ENCODE measurements at places on chromosomes 11 and 22.

DNA sequence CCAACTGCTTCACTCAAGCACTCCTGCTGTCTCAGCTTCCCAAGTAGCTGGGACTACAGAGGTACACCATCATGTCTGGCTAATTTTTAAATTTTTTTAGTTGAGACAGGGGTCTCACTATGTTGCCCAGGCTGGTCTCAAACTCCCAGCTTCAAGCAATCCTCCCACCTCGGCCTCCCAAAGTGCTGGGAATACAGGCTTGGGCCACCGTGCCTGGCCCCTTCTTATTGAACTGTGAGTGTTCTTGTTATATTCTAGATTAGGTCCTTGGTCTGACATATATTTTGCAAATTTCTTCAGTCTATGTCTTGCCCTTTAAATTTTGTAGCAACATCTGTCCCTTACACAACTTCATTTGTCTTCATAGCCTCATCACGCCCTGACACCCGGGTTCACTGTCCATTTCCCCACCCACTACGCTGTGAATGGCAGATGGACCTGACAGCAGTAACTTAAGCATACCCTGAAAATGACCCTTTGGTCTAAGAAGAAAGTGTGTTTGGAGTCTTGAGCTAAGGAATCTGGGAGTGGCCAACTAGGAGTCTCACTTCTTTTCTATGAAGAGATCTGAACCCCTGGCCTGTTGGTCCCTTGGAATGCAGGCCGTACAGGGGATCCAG lies 4.2 kb upstream of the FAM118A start:
- no peak for DNase-seq

DNA sequence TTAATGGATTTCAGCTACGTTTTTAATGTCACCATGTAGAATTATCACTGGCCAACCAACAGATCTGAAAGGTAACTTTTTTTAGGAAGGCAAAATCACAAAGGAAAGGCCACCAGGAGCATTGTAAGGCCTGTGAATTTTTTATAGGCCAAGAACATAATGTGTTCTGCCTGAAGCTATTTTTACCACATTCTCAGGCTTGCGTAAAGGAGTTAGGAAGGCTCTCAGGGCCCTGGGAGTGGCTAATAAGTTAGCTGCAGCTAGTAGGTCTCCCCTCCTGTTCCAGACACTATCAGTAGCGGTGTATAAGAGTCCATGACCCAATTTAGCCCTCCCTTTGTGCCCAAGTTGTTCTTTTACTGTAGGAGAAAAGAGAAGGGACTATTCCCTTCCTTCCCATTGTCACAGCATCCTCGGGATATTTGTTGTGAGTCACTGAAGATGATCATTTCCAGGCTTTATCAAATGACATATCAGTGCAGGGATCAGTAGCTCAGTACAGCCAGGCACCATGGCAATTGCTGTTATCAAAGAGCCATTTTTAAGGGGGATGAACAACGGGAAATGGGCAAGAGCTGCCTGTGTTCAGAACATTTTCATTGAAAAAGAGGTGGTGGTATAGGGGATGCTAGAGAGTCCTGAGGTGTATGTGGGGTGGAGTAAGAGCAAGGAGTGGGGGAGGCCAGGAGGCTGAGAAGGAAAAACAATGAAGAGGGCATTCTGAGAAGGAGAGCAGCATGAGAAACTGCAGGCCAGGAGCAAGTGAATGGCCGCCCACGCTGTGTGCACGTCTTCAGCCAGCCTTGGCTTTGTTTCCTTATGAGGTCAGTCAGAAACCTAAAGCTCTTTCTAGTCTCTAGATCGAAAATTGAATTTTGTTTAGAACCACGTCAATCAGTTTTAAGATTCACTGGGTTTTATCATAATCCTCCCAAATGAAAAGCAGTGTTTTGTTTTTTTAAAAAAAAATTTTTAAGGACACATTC lies 940.3 kb downstream of the NTM start:
- no peak for DNase-seq

DNA sequence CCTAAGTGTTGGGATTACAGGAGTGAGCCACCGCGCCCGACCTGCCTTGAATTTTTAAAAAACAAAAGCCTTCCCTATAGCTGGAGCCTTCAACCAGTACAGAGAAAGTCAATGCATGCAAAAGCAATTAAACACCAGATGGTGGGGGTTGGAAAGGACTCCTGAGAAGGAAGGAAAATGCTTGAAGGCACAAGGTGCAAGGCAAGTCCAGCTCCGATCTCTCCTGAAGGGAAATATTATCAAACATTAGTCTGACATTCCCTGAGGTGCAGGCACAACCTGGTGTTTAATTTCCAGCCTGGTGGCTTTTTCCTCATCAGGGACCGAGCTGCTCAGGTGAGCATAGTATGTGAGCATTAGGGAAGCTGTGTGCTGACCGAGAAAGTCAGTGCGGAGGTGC lies 12.9 kb upstream of the RAPSN start:
- no peak for DNase-seq

DNA sequence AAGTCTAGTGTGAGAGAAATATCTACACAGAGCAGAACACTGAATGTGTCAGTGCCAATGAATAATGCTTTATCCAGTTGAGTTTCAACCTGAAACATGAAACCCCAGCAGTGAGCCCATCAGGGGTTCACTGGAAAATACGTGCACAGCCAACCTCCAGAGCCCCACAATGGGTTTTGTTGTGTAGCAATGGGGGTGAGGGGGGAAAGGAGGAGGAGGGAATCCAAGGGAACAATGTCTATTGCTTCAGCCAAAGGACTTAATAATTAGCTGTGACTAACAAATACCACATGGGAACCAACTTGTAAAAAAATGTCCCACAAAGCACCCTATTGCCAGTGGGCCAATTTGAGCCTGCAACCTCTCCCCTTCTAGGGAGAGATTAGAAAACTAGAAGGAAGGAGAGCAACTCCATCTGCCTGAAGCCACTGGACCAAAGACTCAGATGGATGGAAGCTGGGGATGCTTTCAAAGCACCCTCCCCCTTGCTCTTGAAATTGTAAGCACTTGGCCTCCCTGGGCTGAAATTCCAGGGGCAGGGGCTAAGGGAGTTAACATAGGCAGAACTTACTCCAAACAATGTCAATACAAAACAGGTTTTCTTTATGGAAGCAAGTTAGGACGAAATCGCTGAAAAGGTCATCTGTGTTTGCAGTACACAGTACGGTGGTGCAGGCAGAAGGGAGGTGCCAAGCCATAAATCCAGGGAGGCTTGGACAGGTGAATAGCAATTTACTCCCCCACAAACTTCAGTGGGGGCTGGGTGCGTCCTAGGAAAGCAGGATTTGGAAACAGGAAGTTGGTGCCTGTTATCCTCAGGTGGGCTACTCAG lies 99.8 kb downstream of the ARL14EP start:
- DNase-seq, result no peak

DNA sequence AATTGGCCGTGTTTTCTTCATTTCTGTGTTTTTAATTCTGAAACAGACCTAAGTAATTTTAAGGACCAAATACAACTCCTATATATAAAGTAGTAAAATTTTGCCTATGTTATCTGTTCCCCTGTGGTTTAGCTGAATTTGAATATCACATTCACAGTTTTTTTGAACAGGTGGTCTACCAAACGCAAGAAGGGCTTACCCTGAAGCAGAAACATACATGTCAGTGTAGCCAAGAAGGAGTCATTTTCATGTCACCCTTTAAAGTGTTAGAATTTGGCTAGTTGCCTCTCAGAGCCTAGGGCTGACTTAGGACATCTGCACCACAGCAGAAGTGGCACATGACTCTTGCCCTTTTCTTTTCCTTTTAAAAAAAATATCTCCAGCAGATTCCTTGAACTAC lies 34.3 kb downstream of the MYBPC3 start:
- DNase-seq, result no peak

DNA sequence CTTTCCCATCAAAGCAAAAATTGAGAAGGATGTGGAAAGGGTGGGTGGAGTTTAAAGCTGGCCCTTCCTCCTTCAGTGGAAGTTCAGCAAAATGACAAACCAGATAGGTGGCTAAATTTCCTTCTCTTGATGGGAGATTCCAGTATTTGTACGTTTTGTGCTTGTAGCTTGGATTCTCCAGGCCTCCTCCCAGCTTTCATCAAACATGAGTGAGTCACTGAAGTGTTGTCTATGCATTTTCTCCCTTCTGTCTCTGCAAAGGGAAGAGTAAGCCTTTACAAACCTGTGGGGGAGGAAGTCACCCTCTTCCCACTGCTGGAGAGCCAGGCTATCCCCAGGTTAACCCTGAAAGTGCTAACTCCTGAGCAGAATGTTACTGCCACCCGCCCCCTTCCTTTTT lies 6.4 kb downstream of the MARK2 start:
- peak; percentile 43 for DNase-seq

DNA sequence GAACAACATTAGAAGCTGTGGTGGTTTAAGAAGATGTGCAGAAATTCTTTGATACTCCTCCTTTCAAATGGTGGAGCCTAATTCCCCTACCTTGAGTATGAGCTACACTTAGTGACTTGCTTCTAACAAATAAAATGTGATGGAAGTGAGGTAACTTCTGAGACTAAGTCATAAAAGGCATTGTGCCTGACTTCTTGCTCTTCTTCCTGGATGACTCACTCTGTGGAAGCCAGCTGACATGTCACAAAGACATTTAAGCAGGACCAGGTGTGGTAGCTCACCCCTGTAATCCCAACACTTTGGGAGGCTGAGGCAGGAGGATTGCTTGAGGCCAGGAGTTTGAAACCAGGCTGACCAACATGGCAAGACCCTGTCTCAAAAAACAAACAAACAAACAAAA lies 3.9 kb upstream of the PLA2G3 start:
- DNase-seq, result no peak

DNA sequence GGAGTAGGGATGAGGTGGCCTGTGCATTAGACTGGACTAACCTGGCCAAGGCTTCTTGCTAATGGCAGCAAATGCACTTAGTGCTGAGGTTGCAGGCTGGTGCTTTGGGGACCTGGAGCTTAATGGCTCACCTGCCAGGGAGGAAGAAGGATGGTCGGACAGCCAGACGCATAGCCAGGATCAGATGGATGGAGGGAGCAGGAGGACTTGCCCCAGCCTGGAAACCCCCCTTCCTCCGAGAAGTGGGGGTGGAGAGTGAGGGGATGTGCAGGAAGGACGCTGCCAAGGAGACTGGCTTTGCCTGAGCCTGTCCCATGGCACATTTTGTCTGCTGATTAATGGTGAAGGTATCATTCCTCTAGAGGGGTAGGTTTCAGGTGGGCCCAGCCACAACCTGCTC lies 17.9 kb downstream of the IGLL1 start:
- no peak for DNase-seq

DNA sequence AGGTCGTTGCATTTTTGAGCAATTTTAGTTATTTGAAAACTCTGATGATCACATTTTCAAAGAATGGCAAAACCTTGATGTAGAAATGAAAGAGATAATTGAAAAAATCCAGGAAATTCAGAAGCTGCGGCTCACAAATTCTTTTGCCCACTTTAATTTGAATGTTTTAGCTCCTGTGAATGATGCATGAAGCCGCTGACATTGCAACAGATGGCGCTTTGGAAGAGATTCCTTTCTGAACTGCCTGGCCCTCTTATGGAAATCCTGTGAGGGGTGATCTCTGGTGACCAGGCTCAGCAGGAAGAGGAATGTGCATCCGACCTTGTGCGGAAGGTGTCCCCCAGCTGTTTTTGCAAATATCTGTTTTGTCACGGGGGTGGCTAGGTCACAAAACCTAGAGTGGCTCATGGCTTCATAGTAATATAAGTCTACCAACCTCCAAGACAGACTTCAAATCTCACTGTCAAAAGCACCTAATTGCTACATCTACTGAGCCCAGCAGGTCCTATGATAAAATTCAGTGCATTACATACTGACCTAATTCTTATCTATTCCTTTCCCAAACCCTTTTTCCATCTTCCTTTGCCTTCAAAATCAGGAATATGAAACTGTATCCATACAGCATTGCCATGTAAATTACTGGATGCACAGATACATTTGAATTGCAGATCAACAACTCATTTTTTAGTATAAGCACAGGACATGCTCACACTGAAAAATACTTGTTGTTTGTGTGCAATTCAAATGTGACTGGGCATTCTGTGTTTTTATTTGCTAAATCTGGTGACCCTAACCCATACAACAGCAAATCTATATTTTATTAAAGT lies 412.7 kb downstream of the ETS1 start:
- no peak for DNase-seq

DNA sequence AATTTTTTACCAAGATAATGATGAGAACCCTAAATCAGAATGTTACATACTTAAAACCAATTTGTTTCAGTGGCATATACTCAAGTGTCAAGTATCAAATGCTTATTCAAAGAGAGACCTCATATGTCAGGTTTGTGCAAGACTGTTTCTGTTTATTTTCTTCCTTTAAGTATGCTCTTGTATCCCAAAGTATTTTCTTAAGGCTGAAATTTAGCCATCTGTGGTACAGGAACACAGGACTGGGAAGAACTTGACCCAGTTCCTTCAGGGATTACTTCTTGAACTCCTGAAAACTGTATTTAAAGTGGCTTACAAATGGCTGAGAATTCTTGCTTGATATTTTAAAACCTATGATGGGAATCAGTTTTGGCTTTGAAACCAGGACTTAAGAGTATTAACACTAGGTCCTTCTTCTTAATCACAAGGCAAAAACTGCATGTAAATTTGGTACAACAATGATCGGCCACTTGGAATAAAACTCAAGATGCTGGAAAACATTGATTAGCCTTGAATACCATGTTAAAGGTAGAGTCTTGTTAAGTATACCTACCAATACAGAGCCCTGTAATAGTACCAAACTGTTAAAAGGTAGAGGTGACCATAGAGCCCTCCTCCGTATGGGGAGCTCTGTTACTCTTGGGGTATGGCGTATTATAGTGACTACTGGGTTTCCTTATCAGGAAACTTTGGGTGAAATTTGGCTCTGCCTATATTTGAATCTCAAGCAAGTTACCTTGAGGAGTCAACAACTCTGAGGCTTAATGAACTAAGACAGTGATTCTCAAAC lies 95.9 kb downstream of the BLID start:
- no peak for DNase-seq

- no peak for DNase-seq
Measured at GRCh38 chr22:50048061-50048765, 9.9 kb downstream of the TTLL8 start.

GRCh38 chr11:27875831-27876775 lies 175.8 kb upstream of the BDNF start:
- no peak for DNase-seq

Data from amniotic stem cell (primary cell).